Neuronal stem cell (in vitro differentiated cells): ENCODE measurements at places on chromosomes 2 and 18.

GRCh38 chr18:76960528-76961035, 138.2 kb downstream of the ZNF236 start:
- no peak for DNase-seq

GRCh38 chr2:213021971-213022899, 129.2 kb downstream of the IKZF2 start:
- no peak for DNase-seq

GRCh38 chr2:43331422-43331821, 105.0 kb upstream of the ZFP36L2 start:
- DNase-seq = no peak

DNA sequence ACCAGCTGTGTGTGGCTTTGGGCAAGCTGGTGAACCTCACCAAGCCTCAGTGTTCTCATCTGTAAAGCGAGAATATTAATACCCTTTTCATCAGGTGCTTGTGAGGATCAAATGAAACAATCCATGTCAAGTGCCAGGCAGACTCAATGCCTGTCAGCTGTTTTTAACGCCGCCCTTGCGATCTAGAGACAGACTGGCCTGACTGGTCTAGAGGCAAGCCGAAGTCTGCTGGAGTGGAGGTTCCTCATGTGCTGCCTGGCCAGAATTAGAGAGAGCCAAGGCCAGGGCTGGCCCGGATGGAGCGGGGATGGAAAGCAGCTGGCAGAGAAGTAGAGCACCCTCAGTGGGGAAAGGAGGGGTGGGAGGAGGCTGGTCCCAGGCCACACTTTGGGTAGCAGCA, 74.5 kb upstream of the B3GNT7 start:
- no peak for DNase-seq

DNA sequence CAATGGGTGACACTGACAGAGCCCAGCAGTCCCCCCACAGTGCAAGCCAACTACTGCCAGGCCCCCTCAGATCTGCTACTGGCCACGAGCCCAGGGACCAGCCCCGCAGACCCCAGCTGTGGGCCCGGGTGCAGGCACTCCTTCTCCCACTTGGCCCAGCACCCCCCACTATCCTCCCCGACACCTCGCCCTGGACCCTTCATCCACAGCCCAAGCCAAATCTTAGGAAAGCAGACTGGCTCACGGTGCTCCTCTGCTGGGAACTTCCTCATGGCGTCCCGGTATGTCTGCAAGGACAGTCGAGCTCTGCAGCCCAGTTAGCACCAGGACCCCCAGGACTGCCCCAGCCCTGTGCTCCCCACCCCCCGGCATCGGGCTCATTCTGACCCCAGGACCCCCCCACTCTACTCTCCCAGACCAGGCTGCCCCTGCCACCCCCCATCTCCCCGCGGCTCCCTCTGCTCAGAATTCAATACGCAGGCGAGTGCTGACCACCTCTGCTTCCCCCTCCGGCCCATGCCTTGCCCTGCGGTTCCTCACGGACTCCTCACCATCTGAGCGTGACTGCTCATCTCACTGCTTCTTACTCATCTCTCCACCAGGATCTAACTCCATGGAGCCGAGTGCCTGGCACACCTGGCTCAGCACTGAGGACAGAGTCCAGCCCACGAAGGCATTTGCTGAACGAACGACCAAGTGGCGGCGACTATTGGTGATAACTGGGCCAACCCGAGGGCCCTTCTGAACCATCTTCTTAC, 85.7 kb downstream of the PXDN start:
- no peak for DNase-seq

GRCh38 chr2:20509770-20510490, 63.1 kb downstream of the RHOB start:
- DNase-seq = no peak

GRCh38 chr2:203782262-203782976, 76.0 kb downstream of the CD28 start:
- DNase-seq = peak; percentile 39
